C1 segment of cervical spinal cord (tissue), 14 donors: ENCODE measurements at places on chromosomes 11 and 22.

GRCh38 chr11:30445056-30445455 lies 122.2 kb downstream of the ARL14EP start:
- no peak for DNase-seq

GRCh38 chr11:87141322-87141721 lies 103.6 kb downstream of the TMEM135 start:
- DNase-seq = no peak

DNA sequence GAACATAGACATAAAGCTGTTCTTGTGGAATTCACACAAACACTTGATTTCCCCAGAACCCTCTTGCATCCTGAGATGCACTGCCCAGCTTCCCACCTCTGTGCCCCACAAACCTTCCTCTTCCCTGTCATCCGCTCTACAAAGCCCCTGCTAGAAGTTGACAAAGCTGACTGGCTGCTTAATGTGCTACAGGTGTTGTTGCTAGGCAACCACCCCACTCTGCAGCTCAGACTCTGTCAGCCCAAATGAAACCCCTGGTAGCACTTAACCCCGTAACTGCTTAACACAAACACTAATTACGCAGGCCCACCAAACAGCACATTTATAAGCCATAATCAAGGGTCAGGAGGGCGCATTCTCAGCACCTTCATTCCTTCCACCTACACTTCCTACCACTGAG lies 172.0 kb upstream of the CADM1 start:
- DNase-seq = no peak

DNA sequence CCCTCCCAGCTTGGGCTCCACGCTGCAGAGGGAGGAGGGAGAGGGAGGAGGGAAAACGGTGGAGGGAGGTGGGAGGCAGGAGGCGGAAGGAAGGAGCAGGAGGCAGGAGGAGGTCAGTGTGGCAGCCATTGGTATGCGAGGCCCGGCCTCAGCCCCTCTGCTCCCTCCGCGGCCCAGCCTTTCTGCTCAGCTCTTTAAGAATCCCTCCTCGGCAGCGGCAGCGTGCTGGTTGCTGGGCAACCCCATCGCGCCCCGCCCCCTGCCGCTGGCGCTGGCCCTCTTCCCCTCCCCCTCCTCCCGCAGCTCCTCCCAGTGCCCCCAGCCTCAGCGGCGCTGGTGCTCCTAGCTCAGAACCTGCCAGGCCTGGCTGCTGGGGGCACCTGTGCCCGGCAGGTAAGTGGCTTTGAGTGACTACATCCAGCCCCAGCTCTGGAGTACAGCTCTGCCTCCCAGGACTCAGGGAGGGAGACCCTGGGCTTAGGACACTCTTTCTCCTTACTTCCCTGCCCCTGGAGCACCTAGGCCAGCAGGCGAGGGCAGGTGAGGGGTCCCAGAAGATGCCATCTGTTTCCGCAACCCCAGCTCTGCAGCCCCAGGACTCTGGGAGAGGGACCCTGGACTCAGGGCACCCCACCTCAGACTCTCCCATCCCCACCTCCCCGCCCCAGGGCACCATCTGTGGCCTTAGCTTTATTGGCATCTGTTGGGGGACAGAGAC lies 7.2 kb upstream of the FLRT1 start:
- DNase-seq = no peak

DNA sequence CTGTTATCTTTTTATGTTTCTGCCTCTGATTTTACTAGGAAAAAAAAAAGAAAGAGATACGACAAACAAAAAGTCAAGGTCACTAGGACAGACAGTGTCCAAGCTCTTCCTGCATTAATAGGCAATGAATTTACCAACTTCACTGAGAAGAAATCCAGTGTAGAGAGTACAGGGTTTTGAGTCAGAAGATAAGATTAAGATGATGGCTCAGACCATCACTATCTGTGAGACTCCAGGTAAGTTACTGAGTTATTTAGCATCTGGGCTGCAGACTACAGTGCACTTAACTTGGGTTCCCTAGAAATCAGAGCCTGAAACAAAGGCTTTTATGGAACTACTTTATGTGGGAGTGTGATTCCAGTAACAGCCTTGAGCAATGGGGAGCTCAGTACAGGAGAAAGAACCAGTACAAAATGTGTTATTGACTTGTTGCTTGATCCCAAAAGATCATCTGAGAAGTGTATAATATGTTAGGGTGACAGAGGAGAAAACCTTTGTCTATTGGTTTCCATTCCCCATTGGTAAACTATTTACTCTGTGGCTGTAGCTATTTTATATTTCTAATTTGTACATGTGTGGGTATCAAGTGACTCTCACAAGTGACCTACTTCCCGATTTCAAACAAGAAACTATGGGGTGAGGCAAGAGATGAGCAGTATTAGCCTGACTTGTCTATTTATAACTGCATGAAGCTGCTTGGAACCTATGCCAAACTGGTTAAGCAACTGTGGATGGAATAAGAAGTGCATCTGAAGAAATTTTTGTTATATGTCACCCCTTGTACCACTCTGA lies 395.8 kb downstream of the RAB38 start:
- no peak for DNase-seq
